ENCODE measurements at places on chromosomes 16 and 17.

GRCh38 chr16:88920618-88921590 is 54.4 kb upstream of the PABPN1L start:
- DNase-seq: peak; percentile 57

- DNase-seq: peak; percentile 88
Observed at GRCh38 chr17:39402244-39402889, 941 bp upstream of the FBXL20 start.

DNA sequence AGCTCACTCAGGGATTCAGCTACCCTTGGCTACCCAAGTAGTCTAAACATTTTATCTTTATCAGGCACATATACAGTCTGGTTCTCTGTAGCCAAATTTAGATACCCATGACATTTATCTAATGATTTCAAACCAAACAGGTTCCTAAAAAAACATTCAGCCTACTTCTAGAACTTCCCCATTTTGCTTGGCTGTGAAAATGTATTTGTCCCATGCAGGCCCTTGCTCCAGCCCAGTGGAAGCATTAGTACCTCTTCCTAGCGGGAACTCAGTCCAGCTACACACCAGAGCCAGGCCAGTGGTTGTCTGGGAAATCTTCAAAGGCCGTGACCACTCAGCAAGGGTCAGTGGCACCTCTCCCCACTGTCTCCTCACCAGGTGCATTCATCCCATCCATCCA is 26.2 kb upstream of the NAGLU start:
- no peak for DNase-seq

DNA sequence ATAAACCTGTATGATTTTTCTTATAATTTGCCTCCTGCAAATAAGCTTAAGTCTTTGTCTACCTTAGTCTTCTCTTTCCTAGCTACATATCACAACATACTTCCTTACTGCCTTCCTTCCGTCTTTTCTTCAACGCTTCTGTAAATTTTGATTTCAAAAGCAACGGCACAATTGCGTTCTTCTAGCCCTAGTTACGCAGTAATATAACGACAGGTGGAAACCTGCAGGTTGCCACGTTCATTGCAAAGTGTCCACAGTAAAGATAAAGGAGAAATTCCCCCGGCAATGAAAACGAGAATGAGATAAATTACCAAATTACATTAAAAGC is 546 bp upstream of the PSMD7 start:
- no peak for DNase-seq

All from CD4-positive, alpha-beta T cell treated with Interleukin-1 beta for 1 hour (primary cell).